Daoy (cell line): ENCODE measurements at places on chromosomes 1 and 21. TPM values are rescaled to one million over a fixed set of nuclear protein-coding genes. Genes with fewer than 3 reads are reported as not detected.

DNA sequence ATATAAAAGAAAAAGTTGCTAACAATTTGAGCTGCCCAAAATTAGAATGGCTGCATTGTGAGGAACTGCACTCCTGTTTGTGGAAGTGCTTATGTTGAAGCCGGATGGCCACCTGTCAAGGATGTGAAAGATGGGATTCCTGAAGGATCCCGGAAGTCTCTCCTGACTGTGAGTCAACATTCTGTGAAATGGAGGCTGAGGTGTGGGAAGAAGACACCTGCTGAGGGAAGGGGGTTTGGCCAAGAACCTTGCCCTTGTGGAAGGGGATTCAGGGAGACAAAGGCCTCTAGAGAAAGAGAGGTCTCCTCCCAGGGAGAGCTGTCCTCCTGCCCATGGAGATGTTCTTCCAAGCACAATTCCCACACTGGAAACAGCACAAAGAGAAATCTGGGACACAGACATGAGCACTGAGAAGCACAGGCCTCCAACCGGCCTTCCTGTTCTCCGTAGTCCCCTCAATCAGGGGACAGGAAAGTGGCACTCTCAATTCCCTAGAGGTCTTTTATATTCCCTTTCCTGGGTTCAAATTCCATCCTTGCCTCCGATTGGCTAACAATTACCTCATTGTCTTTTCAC lies 70.5 kb downstream of the CD2 start:
- peak; percentile 34 for DNase-seq

Gene CCDC185
- total RNA-seq, result 0.06 and 0.11 TPM in 2 replicates

- peak; percentile 83 for DNase-seq
Observed at GRCh38 chr1:3611170-3612019, at the start of gene MEGF6. Gene MEGF6, minus strand, starts transcription at chr1:3611508. Its CDS starts 240 bp downstream, at chr1:3611268.

GRCh38 chr1:102365071-102365470 lies 368.3 kb upstream of the OLFM3 start:
- DNase-seq, result no peak

- no peak for DNase-seq
Observed at GRCh38 chr1:41573194-41573593, 88.7 kb upstream of the EDN2 start.
